AG10803 (cell line): ENCODE measurements at places on chromosomes 5 and 9.
A peak's percentile ranks its signal among the peaks of the same experiment; 100 is the strongest.

GRCh38 chr5:80976985-80977384, 16.8 kb downstream of the RASGRF2 start:
- no peak for DNase-seq

DNA sequence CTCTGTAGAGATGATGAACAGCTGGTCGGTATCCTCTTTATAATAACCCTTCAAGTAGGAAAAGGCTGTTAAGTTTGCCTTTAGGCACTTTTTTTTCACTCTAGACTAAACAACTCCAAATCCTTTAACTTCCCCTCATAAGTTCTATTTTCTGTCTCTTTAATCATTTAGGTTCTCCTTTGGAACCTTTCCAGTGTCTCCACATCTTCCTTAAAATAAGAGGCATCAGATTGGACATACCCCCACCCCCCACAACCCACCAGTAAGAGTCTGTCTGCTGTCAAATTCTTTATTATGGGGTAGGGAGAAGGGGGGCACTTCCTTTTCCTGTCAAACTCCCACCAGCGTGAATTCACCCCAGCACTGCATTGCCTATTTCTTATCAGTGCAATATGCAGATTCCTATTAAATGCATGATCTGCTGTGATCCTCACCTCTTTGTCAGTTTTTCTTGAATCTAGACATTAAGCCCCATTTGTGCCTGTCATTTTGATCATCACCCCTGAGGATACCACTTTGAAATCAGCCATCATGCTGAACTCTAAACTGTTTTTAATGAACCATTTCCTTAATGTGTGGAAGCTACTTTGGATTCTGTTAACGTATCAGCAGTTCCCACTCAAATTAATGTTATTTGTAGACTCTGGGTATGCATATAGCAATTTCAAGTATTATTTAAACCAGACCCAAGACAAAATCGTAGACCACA, 212.2 kb downstream of the PDZD2 start:
- DNase-seq, result no peak

- no peak for DNase-seq
Observed at GRCh38 chr5:3787604-3788003, 192.0 kb downstream of the IRX1 start.

- DNase-seq, result no peak
Observed at GRCh38 chr9:78881295-78881694, 584.4 kb downstream of the PSAT1 start.

GRCh38 chr5:127040796-127041520, 10.6 kb upstream of the MARCHF3 start:
- DNase-seq, result no peak

GRCh38 chr5:150989695-150990094, 30.7 kb upstream of the GPX3 start:
- no peak for DNase-seq

DNA sequence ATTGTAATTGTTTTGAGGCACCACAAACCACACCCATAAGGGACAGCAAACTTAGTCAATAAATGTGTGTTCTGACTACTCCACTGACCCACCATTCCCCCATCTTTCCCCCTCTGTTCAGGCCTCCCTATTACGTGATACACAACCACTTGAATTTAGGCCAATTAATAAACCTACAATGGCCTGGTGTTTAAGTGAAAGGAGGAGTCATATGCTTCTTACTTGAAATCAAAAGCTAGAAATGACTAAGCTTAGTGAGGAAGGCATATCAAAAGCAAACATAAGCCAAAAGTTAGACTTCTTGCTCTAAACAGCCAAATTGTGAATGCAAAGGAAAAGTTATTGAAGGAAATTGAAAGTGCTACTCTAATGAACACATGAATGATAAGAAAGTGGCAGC, 14.6 kb downstream of the ZBTB43 start:
- no peak for DNase-seq

DNA sequence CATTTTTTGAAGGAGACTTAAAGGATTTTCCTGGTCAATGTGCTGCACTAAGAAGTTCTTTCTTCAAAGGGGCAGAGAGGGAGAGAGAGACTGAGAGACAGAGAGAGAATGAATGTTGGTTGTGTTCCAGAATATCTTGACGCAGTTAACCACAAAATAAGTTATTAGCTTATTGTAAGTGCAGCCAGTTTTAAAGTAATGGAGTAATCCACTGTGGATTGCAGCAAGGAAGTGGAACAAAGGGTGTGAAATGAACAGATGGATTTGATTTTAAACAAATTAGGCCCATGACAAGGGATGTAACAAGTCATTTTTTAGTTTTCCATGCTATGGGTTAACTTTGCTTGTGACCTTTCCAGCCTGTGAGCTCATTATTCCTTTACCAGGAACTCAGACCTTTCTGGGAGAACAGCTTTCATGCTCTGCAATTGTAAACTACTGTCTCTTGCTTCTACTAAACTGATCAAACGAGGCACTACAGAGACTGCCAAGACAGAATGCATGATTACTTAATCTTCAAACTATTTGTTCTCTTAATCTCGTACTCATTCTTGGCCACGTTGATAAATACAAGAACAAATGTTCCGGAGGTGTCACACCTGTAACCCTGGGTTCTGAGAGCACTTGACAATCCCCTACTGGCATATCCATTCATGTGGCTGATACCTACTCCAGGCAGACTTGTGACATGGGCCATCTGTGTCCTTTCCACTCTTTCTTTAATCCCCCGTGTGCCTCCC, 131.1 kb downstream of the TLE1 start:
- DNase-seq, result peak; percentile 98

- peak; percentile 18 for DNase-seq
Observed at GRCh38 chr5:149399775-149400174, 20.7 kb upstream of the IL17B start.

- DNase-seq, result no peak
Observed at GRCh38 chr5:116876240-116876840, 301.7 kb upstream of the SEMA6A start.

DNA sequence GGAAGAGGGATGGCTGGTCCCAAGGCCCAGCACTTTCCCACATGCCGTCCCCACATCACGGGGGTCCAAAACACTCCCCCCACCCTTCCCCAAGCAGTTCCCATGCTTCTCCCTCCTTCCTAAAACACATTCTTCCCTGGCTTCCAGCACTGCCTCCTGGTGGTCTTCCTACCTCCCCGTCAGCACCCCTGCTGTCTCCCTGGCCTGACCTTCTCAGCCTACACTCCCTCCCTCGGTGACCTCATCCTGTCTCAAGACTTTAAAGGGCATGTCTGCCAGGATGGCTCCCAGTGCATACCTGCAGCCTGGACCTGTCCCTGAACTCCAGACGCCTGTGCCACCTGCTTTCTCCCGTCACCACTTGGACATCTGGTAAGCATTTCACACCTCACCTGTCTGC, 4.3 kb upstream of the NCS1 start:
- no peak for DNase-seq

- DNase-seq, result no peak
Observed at GRCh38 chr5:154385236-154385512, 60.6 kb upstream of the SAP30L start.

DNA sequence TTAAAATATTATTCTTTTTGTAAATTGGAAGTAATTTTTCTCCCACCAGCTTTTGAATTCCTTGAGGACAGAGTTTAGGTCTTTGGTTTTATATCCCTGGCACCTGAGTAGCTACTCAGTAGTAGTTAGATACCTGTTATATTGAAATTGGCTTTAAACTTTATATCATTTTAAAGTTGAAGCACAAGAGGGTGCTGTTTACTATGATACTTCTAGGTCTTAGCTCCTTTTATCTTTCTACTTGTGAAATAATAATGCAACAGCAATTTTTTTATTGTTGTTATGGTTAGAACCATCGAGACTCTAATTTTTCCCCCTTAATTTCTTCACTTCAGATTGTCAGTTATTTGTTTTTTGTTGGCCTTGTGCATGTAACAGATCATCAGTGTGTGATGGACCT, 46.3 kb downstream of the AP3S1 start:
- DNase-seq, result peak; percentile 45

DNA sequence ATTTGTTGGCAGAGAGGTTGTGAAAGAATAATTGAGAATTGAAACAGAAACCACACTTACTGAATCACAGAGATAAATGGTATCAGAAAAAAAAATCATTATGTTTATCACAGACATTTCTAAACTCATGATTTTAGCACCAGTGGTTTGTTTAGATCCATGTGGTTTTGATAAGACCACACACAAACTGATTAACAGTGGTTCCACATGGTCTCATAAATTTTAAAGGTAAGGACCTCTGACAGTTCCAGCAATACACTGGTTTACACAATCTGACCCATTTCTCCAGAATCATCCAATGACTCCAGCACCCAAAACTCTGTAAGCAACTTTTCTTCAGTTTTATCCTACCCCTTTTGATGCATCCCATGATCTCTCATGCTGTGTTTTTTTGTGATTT, 261.2 kb downstream of the ANXA1 start:
- no peak for DNase-seq

DNA sequence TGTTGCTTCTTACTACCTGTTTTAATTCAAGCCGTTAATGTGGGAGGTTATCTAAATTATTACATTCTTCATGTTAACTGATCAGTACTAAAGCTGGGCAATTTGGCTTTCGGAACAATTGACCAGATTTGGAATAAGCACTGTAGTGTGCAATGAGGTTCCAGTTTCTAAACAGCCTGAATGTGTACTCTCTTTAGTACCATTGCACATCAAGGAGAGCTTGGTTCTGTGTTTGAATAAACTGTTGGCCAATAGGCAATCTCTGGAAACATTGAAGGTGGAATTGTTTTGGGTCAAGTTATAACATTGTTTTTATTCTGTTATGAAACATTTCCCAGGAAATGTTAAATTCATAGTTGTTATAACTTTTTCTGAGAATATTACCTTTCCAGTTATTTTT, 105.2 kb downstream of the PBX3 start:
- no peak for DNase-seq

- DNase-seq, result no peak
Observed at GRCh38 chr5:149206524-149207141, 65.0 kb upstream of the AFAP1L1 start.

DNA sequence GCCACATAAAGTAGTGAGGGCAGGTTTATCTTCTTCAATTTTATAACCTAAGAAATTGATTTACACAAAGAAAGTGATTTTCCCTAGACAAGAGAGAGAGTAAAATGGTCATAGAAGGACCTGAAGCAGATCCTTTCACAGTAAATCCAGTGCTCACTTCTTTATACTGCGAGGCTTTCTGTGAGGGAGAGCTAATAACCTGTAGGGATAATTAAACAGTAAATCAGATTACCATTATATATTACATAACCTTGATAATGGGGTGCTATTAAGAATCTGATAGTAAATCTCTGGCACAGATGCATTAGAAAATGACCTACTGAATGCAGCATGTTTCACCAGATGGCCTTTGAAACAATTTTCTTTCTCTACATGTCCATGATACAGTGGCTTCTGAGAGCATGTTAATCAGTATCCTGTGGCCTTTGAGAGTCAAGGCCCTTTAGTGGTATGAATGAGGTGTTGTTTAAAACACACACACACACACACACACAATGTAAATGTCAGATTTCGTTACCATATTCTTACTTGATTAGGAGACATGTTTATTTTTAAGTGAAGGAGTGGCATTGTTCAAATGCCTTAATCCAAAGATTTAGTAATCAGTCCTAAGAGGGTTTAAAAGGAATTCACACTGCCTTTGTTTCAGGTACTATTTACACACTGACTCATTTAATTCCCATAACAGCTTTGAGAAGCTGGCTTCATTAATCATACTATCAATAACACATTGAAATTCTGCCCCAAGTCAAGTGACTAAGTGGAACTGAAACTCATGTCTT, 124.7 kb downstream of the ALDH1A1 start:
- no peak for DNase-seq

GRCh38 chr5:34652914-34653313, 3.2 kb upstream of the RAI14 start:
- peak; percentile 81 for DNase-seq

DNA sequence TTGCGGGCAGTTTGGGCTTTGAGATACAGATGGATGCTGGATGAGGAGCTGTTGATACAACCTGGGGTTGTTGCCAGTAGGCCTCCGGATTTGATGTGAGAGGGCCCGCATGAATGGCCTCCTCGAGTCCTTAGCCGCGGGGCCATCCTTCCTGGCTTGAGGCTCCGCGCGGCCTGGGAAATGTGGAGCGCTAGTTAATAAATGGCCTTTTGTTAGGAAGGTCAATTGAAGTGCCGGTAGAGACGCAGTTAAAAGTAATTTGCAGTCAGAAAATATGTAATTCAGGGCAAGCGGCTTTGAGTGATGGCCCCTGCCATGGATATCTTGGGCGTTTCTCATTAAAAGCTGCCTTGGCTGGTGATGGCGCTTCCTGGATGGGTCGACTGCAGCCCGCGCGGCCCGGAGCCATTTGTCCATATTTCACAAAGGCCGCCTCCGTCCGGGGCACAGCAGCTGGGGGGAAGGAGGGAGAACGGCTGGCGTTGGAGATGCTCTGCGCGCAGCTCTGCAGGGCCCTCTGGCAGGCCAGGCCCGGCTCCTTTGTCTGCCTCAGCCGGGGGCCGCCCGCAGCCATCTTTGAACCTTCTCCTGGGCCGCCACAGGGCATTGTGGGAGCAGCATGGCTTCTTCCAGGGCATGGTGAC, 11.2 kb downstream of the MVB12B start:
- no peak for DNase-seq

GRCh38 chr9:37812773-37813379, 12.3 kb downstream of the DCAF10 start:
- DNase-seq, result no peak

- DNase-seq, result no peak
Observed at GRCh38 chr9:101737705-101738565, 512 bp downstream of the GRIN3A start.

DNA sequence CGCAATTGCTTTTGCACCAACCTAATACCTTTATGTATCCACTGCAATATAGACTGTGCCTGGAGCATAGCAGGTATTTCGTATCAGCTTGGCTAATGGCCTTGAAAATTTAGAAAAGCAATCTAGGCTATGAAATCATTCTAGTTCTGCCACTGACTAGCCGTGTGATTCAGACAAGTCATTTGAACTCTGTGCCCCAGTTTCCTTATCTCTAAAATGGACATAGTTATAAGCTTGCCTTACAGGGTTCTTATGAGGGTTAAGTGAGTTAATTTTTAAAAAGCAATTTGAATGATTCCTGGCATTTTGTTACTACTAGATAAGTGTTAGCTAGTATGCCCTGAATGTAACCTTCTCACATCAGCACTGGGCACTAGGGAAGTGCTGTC, 80.5 kb upstream of the PUM3 start:
- no peak for DNase-seq

DNA sequence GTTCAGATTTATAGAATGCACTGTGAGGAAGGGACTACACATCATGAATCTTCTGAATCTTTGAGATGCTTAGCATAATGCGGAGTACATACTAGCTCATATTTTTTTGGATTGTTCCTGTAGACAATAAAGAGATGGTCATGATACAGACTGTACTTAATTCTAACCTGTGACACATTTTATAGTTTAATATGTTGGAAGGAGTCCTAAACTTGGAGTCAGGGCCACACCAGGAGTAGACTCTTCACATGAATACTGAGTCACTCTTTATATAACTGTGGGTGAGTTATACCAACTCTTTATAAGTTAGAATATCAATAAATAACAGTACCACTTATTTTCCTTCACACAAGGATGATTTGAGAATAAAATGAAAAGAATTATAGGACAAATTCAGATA, 16.9 kb downstream of the C9orf85 start:
- DNase-seq, result peak; percentile 24
